Aorta (tissue), 5 donors: ENCODE measurements at places on chromosomes 7 and 10.

GRCh38 chr10:43238462-43238861 lies 28.4 kb downstream of the RASGEF1A start:
- no peak for DNase-seq

DNA sequence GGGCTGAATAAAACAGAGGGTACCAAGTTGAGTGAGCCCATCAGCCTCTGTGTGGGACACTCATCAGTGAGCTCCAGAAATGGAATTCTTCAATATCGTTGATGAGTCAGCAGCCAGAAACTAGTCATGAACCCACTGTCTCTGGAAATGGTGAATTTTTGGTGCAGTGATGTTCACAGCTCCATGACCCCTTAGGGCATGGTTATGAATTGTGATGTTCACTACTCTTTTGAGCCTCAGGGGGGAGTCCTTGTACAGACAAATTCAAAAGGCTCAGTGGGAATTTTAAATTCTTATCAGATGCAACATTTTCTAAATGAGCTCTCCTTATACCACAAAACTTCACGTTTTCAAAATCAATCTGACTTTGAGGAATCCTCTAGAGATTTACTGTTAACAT lies 335.7 kb downstream of the PHTF2 start:
- DNase-seq: no peak

GRCh38 chr10:30986053-30986555 lies 45.6 kb downstream of the ZNF438 start:
- DNase-seq: no peak

DNA sequence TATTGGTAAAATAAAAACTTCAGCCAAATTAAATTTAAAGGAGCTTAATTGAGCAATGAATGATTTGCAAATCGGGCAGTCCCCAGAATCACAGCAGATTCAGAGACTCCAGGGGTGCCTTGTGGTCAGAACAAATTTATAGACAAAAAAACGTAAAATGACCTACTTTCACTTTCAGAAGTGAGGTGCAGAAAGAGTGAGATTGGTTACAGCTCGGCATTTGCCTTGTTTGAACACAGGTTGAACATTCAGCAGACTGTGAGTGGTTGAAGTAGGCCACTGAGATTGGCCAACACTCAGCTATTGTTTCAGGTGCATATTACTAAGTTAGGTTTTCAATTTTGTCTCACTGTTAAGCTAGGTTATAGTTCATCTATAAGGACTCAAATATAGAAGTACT lies 153.4 kb downstream of the BICC1 start:
- DNase-seq: no peak

GRCh38 chr7:1669064-1669951 lies 769 bp upstream of the ELFN1 start:
- peak; percentile 73 for DNase-seq

DNA sequence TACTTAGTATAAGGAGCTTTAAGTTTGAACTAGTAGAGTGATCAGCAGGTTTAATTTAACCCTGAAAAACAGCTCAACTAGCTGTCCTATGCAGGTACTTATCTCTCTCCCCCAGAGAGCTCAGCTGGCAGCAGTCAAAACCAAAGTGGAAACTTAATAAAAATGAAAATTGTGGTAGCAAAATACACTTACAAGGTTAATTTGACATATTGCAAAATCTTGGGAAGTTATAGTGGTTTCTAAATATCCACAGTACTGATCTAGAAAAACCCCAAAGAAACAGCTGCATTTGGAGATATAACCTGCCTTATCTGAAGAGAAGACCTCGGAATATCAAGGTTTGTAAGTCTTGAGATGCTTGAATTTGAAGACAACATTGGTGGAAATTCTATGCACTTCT lies 269.2 kb downstream of the RNLS start:
- no peak for DNase-seq

GRCh38 chr10:58543141-58543540 lies 30.5 kb downstream of the BICC1 start:
- no peak for DNase-seq

DNA sequence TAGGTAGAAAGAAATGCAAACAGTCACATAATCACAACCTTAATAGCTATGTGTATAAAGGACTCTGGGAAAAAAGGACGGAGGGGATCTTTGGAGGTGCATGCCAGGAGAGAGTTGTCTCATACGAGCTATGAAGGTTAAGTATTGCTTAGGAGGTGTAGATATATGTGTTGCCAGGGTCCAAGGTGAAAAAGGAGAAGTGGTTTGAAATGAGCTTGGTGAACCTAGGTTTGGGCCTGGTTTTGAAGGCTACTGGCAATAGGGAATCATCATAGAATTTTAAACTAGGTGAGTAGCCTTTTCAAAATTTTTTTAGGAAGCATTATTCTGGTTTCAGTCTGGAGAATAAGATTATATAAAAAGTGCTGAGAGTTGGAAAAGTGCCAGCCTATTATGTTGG lies 336.8 kb downstream of the AUTS2 start:
- DNase-seq: no peak

DNA sequence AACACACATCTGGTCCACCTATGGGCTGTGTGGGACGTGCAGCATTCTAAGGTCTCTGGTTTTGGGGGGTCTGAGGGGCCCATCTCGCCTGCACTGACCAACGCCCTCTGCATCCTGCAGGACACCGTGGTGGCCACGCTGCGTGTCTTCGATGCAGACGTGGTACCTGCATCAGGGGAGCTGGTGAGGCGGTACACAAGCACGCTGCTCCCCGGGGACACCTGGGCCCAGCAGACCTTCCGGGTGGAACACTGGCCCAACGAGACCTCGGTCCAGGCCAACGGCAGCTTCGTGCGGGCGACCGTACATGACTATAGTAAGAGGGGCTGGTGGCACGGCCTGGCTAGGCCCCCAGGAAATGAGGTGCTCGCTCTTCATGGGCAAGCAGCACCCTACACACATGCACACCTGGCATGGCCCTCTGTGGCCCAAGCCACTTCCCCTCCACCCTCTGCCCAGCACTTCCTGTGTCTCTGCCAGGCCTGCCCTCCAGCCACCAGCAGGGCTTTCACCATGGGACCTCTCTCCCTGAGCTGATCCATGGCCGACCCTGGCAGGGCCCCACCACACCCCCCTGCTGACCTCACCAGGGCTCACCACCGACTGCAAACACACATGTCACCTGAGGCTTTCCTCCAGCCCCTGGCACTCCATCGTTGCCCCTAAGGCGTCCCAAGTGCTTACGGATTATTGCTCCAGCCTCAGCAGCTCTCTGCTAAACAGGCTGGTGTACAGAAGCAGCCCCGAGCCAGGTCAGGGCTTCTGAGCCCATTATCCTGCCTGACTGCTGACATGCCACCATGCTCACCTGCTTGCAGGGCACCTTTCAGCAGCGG lies 29.6 kb downstream of the RET start:
- no peak for DNase-seq

- DNase-seq: peak; percentile 56
Measured at GRCh38 chr10:97069576-97070362, 116.0 kb downstream of the SLIT1 start.

GRCh38 chr7:95608359-95609173 lies 12.2 kb upstream of the PDK4 start:
- peak; percentile 93 for DNase-seq

DNA sequence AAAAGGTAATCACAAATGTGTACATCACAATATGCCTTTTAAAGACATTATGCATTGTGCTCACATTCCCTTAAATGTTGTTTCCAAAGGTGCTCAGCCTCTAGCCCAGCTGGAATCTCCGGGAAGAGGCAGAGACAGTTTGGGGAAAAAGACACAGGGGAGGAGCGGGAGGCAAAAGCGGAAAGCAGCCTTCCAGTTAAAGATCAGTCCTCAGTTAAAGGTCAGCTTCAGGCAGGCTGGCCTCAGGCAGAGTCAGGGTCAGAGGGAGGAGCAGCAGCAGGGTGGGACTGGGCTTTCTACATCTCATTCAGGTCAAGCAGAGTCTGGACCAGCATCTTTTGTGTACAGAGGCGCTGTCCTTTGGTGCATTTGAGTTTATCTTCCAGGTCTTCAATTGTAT lies 18.6 kb downstream of the ST7 start:
- DNase-seq: no peak

- DNase-seq: no peak
Measured at GRCh38 chr7:150406312-150406566, 27.1 kb downstream of the ZNF775 start.

DNA sequence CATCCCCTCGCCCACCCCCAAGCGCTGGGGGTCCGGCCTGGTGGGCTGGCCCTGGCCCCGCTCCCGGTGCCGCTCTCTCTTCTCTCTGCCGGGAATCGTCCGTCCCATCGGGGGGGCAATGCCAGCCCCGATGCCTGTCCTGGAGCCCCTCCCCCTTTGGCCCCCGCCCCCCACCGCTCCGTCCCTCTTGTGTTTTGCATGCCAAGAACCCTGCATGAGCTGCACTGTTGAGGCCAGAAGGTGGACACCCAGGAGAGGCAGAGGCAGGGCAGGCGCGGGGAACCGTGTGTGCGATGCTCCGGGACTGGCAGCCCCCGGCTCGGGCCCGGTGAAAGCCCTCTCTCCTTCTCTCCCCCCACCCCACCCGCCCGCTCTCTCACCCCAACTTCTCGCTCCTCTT lies 22.1 kb upstream of the HSPB1 start:
- DNase-seq: peak; percentile 73

- peak; percentile 67 for DNase-seq
Measured at GRCh38 chr7:155980841-155981240, 168.6 kb upstream of the SHH start.

GRCh38 chr10:132099389-132100090 lies 33.8 kb downstream of the JAKMIP3 start:
- peak; percentile 61 for DNase-seq

GRCh38 chr10:113446739-113447138 lies 106.1 kb upstream of the HABP2 start:
- DNase-seq: no peak

GRCh38 chr7:13014011-13014410 lies 326.6 kb downstream of the ARL4A start:
- DNase-seq: no peak

GRCh38 chr7:141999058-141999623 lies 3.5 kb downstream of the MGAM start:
- DNase-seq: no peak

- no peak for DNase-seq
Measured at GRCh38 chr7:33805630-33806233, 99.6 kb upstream of the BMPER start.

GRCh38 chr10:15472431-15473395 lies 101.6 kb upstream of the FAM171A1 start:
- no peak for DNase-seq

DNA sequence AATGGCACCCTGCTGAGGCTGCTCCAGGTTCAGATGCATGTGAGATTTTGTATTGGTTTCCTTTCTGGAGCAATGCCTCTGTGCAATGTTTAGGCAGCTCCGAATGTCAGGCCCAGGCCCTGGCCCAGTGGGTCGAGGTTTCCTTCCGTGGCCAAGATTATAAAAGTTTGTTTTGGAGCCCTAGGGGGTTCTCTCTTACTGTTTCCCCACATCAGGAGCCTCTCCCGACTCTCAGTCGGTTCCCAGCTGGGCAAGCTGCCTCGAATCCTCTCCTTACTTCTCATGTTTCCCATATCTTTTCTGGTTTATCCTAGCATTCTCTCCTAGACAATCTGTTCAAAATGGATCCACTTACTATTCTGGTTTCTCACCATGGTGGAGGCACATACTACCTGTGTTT lies 11.0 kb downstream of the TMEM140 start:
- no peak for DNase-seq

DNA sequence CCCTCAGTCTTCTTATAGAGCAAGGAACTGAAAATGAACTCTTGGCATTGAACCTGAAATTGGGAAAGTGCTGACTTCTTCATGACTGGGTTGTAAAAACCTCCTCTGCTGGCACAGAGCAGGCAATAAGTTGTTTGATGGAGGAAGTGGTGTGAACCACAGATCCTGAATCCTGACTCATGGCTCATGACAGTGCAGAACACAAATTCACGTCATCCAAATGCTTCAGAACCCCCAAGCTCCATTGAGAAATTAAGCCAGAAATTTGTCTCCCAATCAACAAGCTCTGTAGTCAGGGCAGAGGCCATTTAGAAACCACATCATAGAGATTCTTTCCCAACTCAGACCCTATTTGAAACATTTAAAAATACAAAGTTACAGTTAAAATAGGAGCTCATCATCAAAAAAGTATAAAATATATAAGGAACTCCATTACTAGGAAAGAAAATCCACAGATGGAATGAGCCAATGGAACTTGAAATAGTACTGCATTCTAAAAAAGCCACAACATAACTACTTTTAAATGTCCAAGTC lies 10.3 kb upstream of the STK17A start:
- DNase-seq: no peak

DNA sequence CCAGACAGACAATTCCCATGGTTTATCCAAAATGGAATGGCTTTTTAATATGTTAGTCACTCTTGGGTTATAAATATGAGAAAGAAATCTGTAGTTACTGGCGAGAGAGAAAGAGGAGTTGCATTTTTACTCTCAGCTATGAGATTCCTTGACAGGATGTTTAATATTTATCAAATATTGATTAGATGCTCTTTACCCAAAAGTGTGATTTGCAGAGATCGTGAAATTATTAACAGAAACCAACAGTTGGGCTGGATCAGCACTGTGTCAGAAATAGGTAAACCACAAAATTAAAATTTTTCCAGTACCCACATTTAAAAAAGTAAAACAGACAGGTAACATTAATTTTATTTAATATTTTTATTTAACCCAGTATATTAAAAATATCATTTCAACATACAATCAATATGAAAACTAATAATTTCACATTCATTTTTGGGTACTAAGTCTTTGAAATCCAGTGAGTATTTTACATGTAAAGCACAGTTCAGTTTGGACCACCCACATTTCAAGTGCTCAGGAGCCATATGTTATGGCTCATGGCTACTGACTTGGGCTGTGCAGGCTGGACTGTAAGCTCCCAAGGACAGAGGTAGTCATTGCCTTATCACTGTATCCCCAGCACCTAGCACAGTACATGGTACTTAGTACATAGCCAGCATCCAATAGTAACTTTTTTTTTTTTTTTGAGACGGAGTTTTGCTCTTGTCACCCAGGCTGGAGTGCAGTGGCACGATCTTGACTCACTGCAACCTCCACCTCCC lies 42.5 kb downstream of the KLHDC10 start:
- DNase-seq: no peak

DNA sequence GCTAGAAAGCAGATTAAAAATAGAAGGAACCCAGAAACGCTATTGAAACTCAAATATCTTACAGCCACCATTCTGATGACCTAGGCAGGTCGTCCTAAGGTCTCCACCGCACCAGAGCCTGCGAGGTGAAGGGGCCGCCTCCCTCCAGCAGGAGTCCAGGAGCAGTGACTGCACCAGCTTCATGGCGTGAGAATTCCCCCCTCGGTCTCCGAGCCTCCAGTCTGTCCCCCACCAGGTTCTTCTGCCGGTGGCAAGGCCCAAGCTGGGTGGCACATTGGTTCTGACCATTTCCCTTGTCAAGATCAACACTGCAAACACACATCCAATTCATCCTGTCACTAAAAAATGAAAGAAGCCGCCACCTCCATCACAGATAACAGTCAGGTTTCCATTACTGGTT lies 98.7 kb downstream of the DIP2C start:
- DNase-seq: peak; percentile 58

DNA sequence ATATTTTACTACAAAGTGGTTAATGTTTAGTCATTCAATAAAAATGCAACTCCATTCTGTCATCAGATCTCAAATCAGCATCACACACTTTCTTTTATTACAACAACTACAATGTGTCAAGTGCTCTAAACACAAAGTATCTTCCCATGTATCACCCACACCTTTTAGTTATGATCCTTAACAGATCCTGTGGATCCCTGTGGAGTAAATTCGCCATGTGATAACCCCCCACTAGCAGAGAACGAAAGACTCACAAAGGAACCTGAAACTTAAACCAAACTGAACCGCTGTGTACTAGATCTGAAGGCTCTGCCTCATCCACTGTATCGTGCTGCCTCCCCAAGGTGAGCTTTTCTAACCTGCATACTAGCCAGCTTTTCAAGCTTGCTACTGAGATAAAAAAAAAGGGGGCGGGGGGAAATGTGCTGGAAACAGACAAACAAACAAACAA lies 1.7 kb downstream of the DPY19L1 start:
- no peak for DNase-seq
